Stimulated activated CD4-positive, alpha-beta T cell treated with anti-CD3 and anti-CD28 coated beads, Interleukin-4, amount 100 ng/mL, for 4 hours (primary cell): ENCODE measurements at places on chromosomes 2 and 18.
A peak's percentile ranks its signal among the peaks of the same experiment; 100 is the strongest.

- DNase-seq: no peak
Measured at GRCh38 chr2:86790676-86791572, at the start of gene CD8A. Gene CD8A (minus strand): TSS chr2:86790913. CDS start chr2:86790825, 88 bp downstream.

- DNase-seq: no peak
Measured at GRCh38 chr2:231680992-231681852, 27.1 kb upstream of the PTMA start.

GRCh38 chr2:144943986-144944385, 424.1 kb upstream of the ZEB2 start:
- no peak for DNase-seq

GRCh38 chr18:74748809-74749208, 151.1 kb downstream of the ZNF407 start:
- DNase-seq: no peak

GRCh38 chr2:64474121-64474571, 20.2 kb downstream of the LGALSL start:
- no peak for DNase-seq

- no peak for DNase-seq
Measured at GRCh38 chr2:60746318-60746717, 9.8 kb upstream of the PAPOLG start.

GRCh38 chr18:42530276-42530675, 575.2 kb downstream of the PIK3C3 start:
- no peak for DNase-seq

- no peak for DNase-seq
Measured at GRCh38 chr2:55355451-55355850, 64.2 kb downstream of the CCDC88A start.

GRCh38 chr2:240644859-240645301, 19.6 kb downstream of the GPR35 start:
- DNase-seq: no peak

- DNase-seq: no peak
Measured at GRCh38 chr2:152186262-152186661, 10.7 kb upstream of the STAM2 start.

- DNase-seq: no peak
Measured at GRCh38 chr2:25418944-25419677, 77.4 kb upstream of the DNMT3A start.

GRCh38 chr18:13657974-13658373, 68.4 kb downstream of the FAM210A start:
- DNase-seq: no peak

DNA sequence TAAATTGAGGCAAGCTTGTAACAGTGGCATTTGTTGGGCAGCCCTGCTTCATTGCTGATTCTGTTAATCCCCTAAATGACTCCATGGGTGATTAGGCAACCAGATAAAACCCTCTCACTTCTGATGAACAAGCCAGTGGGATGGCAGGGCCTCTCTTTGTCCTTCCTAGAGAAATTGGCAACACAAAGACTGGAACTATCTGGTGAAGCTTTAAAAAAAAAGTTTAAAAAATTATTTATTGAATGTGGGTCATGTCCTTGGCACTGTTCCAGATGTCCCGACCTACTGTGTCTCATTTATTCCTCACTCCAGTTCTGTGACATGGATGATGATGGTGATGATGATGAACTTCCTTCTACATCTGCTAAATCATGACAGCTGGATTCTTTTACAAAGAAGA, 30.8 kb downstream of the NRP2 start:
- no peak for DNase-seq

DNA sequence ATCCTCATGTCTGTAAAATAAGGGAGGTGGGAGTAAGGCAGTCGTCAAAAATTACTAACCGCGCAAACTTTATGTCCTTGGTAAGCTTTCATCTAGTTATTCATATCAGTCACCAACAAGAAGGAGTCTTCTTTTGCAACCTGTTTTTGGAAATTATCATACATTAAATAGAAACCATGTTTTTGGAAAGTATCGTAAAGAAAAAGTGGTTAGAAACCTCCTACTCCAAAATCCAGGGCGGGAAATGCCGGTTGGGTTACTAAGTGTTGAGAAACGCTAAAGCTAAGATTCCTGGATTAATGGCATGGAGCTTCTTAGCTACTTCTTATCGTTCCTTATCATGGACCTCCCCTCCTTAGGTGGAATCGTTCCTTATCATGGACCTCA, 778 bp downstream of the BBS5 start:
- no peak for DNase-seq

DNA sequence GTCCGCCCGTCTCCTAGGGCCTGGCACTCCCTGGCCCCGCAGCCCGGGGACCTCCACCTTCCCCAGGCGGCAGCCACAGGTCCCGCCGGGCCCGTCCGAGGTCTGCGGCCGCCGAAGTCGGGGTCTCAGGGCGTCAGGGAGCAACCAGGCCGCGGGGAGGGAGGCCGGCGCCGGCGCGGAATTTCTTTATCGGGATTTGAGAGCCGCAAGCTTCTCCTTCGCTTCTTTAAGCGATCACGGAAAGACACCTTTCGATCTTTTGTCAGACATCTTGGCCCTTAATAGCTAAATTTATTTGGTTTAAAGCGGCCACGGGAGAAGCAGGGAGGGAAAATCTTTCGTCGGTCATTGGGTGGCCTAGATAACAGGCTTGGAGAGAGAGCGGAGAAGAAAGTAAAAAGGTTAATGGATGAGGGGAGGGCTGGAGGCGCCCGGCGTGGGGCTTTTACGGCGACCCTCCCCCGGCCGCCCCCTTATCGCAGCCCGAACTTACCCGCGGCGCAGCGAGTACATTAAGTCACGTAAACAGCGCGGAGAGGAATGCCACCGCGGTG, 4.3 kb upstream of the GATA6 start:
- no peak for DNase-seq

DNA sequence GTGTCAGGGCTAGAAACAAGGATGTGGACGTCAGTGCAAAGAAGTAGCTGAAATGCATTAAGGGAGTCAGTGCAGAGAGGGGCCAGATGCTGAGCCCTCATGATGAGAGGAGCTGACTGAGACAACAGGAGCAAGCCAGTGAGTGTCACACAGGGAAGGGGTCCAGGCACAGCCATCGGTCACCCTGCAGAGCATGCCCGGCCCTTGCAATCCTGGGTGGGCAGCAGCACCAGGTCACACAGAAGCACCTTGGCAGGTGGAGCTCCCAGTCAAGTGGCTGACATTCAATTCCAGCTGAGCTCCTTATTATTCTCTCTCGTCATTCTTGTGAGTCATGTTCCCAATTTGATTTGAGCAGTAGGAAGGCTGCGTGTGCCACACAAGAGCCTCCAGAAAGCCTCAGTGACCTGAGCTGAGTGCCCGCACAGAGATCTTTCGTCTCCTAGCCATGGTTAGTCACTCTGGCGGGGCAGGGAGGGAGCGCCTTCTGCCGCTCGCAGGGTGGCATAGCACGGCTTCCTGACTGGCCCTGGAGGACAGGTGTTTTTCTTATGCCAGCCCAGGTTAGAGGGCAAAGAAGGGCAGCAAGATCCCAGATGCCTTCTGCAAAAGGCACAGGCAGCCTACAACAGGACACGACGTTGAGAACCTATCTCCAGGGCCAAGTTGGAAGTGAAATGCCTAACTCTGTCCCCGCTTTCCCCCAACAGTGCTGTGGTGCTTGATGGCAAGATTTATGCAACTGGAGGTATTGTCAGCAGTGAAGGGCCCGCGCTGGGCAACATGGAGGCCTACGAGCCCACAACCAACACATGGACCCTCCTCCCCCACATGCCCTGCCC, 220.9 kb downstream of the ATAD2B start:
- no peak for DNase-seq

DNA sequence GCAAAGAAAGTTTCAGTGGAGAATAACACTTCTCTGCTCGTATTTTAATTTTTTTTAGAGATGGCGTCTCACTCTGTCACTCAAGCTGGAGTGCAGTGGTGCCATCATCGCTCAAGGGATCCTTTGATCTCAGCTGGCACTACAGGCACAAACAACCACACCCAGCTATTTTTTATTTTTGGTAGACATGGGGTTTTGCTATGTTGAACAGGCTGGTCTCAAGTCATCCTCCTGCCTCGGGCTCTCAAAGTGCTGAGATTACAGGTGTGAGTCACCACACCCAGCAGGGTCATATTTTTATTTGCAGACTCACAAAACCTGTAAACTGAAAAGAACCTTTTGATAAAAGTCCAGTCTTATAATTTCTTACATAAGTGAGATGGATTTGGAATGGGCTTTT, 2.6 kb downstream of the TRAK2 start:
- peak; percentile 40 for DNase-seq

DNA sequence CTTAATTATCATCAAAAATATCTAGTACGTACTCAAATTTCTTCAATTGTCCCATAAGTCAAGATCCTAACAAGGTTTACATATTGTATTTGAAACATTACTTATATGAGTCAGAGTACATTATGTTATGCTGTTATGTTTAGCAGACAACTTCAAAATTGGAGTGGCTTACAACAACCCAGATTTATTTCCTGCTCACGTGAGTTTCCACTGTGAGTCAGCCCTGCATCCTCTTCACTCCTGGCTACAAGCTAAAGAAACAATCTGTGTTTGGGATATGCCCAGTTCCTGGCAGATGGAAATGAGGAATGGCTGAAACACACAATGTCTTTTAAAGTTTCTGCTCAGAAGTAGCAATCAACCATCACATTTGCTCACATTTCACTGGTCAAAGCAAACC, 31.5 kb upstream of the TANC1 start:
- no peak for DNase-seq

- DNase-seq: no peak
Measured at GRCh38 chr2:165032559-165032958, 77.2 kb upstream of the SLC38A11 start.

DNA sequence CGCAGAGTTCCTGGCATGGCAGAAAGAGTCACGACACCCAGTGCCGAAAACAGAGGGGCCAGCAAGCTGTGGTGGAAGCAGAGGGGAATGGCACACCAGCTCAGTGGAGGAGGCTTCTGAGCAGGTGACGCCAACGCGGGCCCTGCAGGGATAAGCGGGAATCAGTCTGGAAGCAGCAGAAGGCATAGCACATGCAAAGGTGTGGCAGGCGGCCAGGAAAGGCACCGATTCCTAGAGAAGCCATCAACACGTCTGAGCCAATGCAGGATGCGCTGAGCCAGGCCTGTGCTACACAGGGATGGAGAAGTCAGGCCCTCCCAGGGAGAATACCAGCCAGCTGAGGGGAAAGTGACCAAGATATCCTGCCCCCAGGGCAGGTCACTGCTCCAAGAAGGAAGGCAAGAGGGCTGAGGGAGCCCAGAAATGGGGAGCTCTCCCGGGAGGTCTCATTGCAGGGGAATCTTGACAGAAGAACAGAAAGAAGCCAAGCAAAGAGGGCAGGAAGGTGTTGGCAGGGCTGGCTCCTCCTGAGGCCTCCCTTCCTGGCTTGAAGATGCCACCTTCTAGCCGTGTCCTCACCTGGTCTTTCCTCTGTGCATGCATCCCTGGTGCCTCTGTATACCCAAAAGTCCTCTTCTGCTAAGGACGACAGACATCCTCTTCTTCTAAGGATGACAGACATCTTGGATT, 16.3 kb downstream of the TEX51 start:
- DNase-seq: no peak

- DNase-seq: no peak
Measured at GRCh38 chr2:114729026-114729425, 286.6 kb downstream of the DPP10 start.

DNA sequence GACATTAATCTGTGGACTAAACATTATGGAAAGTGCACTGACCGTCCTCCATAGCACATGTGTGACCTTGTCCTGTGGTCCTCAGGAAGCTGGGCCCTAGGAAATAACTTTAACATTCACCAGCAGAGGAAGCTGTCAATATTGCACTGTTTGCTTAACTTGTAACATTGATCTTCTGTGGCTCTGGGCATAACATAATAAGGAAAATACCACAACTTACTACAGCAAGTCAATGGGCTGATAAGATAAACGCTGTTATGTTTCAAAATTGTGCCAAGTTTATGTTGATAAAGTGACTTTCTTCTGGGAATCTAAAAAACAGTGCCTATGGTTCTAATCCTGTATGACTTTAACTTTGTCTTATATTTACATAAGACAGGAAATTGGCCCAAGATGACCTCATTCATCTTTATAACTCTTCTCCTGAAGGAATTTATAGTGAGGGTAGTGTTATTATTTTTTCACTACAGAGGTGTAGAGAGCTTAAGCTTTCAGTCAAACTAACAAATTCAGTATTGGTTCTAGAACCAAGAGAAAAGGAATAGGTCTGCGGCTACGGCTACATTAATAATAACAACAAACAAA, 113.7 kb upstream of the MAP4K3 start:
- DNase-seq: no peak

DNA sequence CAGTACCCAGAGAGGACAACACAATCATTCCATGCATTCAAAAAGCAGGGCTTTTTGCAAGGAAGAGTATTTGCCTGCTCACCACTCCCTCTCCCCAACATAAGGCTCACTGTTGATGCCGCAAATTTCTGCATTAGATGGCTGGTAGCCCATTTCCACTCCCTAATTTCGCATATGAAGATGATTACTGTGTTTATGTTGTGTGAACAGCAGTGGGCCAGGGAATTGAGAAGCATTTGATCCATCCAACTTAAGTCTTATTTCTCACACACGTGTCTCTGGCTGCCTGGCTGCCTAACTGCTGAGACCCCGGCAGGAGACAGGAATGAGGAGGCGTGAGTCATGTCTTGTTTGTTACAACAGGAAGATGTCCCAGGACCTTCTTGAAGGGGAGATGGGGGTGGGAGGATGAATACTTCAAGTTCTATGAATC, 294.1 kb downstream of the ALK start:
- no peak for DNase-seq

GRCh38 chr2:70916291-70916690, 19.4 kb upstream of the ATP6V1B1 start:
- no peak for DNase-seq

- no peak for DNase-seq
Measured at GRCh38 chr2:204933735-204934374, 388.6 kb downstream of the PARD3B start.

GRCh38 chr2:36682562-36682961, 13.9 kb upstream of the VIT start:
- DNase-seq: no peak

GRCh38 chr18:37666451-37666850, 100.9 kb upstream of the CELF4 start:
- no peak for DNase-seq

GRCh38 chr18:59659508-59660170, 37.6 kb downstream of the CCBE1 start:
- no peak for DNase-seq

DNA sequence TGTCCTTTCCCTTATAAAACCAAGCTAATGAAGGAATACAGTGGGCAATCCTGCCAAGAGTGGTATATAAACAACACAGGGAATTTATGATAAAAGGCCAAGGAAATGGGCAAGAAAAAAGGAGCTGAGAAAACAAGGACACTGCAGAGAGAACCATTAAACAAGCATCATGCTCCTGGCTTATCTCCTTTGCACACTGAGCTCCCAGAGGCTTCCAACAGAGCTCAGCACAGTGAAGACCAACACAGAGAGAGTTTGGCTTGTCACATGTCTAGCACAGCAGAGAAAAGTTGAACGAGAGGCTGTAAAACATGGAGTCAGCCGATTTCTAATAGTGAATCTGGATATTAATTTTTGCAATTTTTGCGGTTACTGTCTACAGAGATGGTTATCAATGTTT, 68.0 kb upstream of the KLF7 start:
- DNase-seq: no peak

- DNase-seq: no peak
Measured at GRCh38 chr18:29753379-29753778, 1289.2 kb downstream of the DSC3 start.

- no peak for DNase-seq
Measured at GRCh38 chr2:149994057-149994728, 406.6 kb upstream of the MMADHC start.
